Ovary (tissue), 10 donors: ENCODE measurements at places on chromosomes 6 and 20. TPM values are rescaled to one million over a fixed set of nuclear protein-coding genes. Genes with fewer than 3 reads are reported as not detected.

Gene EEF1A1
- total RNA-seq: 19,058 TPM

Gene DEFB132
- total RNA-seq: not detected

Gene PHACTR2
- 76.2 TPM for total RNA-seq

Gene ACOT13
- total RNA-seq: 11.9 TPM

Gene RRP36
- 24.7 TPM for total RNA-seq

Gene CTAGE9
- total RNA-seq: not detected

Gene WFDC10B
- not detected for total RNA-seq

Gene PI3
- not detected for total RNA-seq

Gene CYP24A1
- 0.15 TPM for total RNA-seq

Gene TBXT
- not detected for total RNA-seq

Gene PDE7B
- 21.6 TPM for total RNA-seq

Gene HMGCLL1
- total RNA-seq: 1.6 TPM

Gene BIRC7
- total RNA-seq: not detected

Gene GPR63
- total RNA-seq: 1.6 TPM

Gene HLA-DQA2
- not detected for total RNA-seq

Gene PAK5
- not detected for total RNA-seq

Gene TM9SF4
- total RNA-seq: 39.4 TPM

Gene TMEM30A
- 75.5 TPM for total RNA-seq

Gene F13A1
- 25.9 TPM for total RNA-seq

Gene CNR1
- total RNA-seq: 0.43 TPM

Gene SLC22A2
- total RNA-seq: not detected
